GM12878 (cell line): ENCODE measurements at places on chromosomes 3 and 15. TPM values are rescaled to one million over a fixed set of nuclear protein-coding genes. Genes with fewer than 3 reads are reported as not detected.

DNA sequence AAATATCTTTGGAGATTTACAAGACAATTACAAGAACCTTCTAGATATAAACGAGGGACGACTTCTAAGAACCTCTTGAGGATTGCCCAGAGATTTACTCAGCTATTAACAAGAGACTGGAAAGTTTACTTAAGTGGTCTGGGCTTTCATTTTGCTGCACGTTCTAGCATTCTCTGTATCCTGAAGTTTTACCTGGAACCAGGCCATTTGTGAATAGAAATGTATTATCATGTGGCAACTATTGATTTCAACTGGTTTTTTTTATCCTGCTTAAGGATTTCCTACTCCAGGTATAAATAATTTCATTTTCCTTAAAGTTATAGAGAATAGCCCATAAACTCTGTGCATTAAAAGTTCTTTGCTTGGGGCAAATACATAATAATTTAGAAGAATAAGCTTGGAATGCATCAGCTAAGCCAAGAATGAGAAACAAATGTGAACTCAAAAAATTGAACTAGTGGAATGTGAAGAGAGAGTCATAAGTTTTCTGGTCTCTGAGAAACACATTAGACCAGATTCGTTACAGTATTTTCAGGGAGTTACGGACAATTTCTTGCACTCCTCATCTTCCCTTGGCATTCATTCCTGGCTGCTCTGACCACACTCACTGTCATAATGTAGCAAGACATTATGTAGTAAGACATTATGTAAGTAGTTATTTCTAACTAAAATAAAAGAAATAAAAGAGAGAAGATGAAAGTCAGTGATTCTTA is 1.3 kb downstream of the AQP9 start:
- H3K27ac ChIP-seq = no peak overlapping the region
- no peaks in the 10 kb centered on the region for H3K36me3 ChIP-seq
- H3K4me1 ChIP-seq = no peaks in the 10 kb centered on the region

GRCh38 chr3:23932571-23932970 is 12.5 kb upstream of the NR1D2 start:
- H3K27me3 ChIP-seq = no peaks in the 10 kb centered on the region
- no peaks in the 10 kb centered on the region for H3K36me3 ChIP-seq
- no peak for DNase-seq
- no peaks in the 10 kb centered on the region for H3K4me1 ChIP-seq
- no peak overlapping the region for H3K27ac ChIP-seq
- H3K4me3 ChIP-seq = no peak overlapping the region

- H3K4me3 ChIP-seq = no peak overlapping the region
- H3K4me1 ChIP-seq = no peaks in the 10 kb centered on the region; the same call in 1 of the 2 replicates
- no peaks in the 10 kb centered on the region for H3K36me3 ChIP-seq
- no peaks in the 10 kb centered on the region for H3K27me3 ChIP-seq
- no peak overlapping the region for H3K27ac ChIP-seq
These were observed 18.3 kb downstream of the LMCD1 start for GRCh38 chr3:8519774-8520448.

DNA sequence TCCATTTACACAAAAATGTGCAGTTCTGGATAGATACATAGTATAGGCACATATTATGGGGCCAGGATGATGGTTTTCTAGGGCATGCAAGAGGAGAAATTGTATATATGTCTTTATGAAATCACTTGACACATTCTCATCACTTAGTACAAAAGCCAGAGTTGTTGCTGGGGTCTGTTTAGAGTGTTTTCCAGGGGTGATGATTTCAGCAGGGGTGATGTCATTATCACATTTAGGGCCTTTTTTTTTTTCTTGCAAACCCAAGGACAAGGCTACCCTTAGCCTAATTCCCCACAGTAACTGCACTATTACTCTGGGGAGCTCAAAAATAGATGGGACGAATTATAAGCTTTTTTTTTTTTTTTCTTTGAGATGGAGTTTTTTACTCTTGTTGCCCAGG is 3.6 kb downstream of the ZNF589 start:
- H3K4me1 ChIP-seq = peaks cover 7% of the 10 kb centered on the region; the same call in 1 of the 2 replicates
- DNase-seq = no peak
- H3K27me3 ChIP-seq = no peaks in the 10 kb centered on the region
- H3K4me3 ChIP-seq = no peak overlapping the region

GRCh38 chr15:60797444-60798040 is 318.6 kb upstream of the ICE2 start:
- DNase-seq = no peak
- no peaks in the 10 kb centered on the region for H3K36me3 ChIP-seq
- H3K4me1 ChIP-seq = peaks cover 19% of the 10 kb centered on the region
- no peaks in the 10 kb centered on the region for H3K27me3 ChIP-seq
- no peak overlapping the region for H3K27ac ChIP-seq

- H3K27me3 ChIP-seq = no peaks in the 10 kb centered on the region
- DNase-seq = no peak
- H3K4me3 ChIP-seq = no peak overlapping the region
- no peaks in the 10 kb centered on the region for H3K36me3 ChIP-seq
These were observed 937.2 kb downstream of the FHIT start for GRCh38 chr3:60313951-60314461.

DNA sequence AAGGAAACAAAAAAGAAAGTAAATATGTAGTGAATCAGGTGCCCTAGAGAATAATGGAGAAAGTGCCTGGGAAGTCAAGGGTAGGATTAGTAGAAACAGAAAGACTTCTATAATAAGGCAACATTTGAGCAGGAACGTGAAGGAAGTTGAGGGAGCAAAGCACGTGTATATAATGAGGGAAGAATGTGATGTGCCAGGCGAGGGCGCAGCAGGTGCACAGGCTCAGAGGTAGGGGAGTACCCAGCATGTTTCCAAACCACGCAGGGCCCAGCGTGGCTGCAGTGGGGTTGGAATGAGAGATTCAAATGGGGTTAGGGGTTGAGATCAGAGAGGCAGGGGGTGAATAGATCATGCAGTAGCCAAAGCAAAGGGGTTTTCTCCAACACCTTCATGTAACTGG is 91.9 kb upstream of the VGLL4 start:
- H3K4me1 ChIP-seq = no peaks in the 10 kb centered on the region
- no peak for DNase-seq
- no peaks in the 10 kb centered on the region; the same call in 1 of the 2 replicates for H3K27me3 ChIP-seq
- H3K36me3 ChIP-seq = no peaks in the 10 kb centered on the region
- no peak overlapping the region for H3K4me3 ChIP-seq
- H3K27ac ChIP-seq = no peak overlapping the region

DNA sequence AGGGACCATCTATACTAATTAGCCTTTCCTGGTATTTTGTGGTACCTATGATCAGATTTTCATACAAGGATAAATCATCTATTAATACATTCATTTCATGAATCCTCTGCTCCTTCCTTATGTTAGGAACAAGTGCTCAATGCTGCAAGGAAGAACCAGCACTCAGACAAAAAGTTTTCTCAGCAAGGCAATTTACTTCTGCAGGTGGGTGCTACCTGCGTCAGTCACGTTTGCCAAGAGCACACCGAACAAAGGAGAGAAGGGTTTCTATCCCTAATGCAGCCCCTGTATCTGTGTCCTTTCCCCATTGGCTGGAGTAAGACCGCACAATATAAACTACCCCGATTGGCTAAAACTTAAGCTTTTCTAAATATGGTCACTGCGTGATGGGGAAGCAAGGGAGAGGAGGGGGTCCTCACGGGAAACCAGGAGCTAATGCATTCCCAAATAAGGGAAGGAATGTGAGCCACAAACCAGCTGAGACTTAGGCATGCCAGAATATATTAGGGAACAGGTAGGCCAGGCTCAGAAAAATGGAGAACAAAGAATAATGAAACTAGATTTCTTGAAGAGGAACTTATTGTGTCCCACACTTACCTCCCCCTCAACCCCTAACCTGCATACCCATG is 76.5 kb downstream of the AQR start:
- no peak for DNase-seq
- peaks cover 21% of the 10 kb centered on the region for H3K36me3 ChIP-seq
- H3K4me3 ChIP-seq = no peak overlapping the region
- H3K27ac ChIP-seq = no peak overlapping the region

- H3K4me1 ChIP-seq = peaks cover 42% of the 10 kb centered on the region
- no peak for DNase-seq
- no peaks in the 10 kb centered on the region for H3K27me3 ChIP-seq
- H3K4me3 ChIP-seq = no peak overlapping the region
- H3K36me3 ChIP-seq = no peaks in the 10 kb centered on the region
These were observed 4.7 kb upstream of the NRROS start for GRCh38 chr3:196634829-196635228.

- no peaks in the 10 kb centered on the region for H3K27me3 ChIP-seq
- H3K4me1 ChIP-seq = peaks cover 40% of the 10 kb centered on the region
- H3K36me3 ChIP-seq = no peaks in the 10 kb centered on the region
- DNase-seq = no peak
- no peak overlapping the region for H3K27ac ChIP-seq
These were observed 41.3 kb upstream of the UBE2E1 start for GRCh38 chr3:23764407-23764806.

DNA sequence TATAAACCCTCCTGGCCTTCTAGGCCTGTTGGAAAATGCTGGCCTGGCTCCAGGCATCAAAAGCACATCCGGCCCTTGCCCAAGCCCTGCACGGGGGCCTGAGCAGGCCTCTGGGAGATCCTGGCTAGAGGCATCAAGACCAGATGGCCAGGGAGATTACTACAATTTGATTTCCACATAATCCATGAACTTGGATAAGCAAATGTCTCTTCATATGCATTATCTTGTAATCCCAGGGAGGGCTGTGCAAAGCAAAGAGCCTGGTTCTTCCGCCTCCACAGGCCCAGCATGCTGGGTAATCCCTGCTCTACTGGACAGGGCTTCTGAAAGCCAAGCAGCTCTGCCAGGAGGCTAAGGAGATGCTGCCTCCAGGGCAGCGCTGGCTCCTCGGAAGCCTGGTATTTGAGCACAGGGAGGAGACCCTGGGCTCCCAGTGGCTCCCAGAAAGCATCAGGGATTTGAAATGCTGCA is 18.2 kb downstream of the MRPL46 start:
- H3K4me1 ChIP-seq = no peaks in the 10 kb centered on the region
- H3K27ac ChIP-seq = no peak overlapping the region
- no peaks in the 10 kb centered on the region for H3K27me3 ChIP-seq
- H3K4me3 ChIP-seq = no peak overlapping the region

- H3K27me3 ChIP-seq = no peaks in the 10 kb centered on the region
- H3K4me3 ChIP-seq = no peak overlapping the region
- H3K36me3 ChIP-seq = no peaks in the 10 kb centered on the region
- H3K4me1 ChIP-seq = no peaks in the 10 kb centered on the region
- no peak overlapping the region for H3K27ac ChIP-seq
These were observed 336.1 kb downstream of the GBE1 start for GRCh38 chr3:81425198-81425868.

GRCh38 chr3:168275662-168276061 is 179.9 kb upstream of the GOLIM4 start:
- H3K4me1 ChIP-seq = no peaks in the 10 kb centered on the region; the same call in 1 of the 2 replicates
- no peaks in the 10 kb centered on the region for H3K36me3 ChIP-seq
- H3K27me3 ChIP-seq = no peaks in the 10 kb centered on the region
- no peak overlapping the region for H3K4me3 ChIP-seq
- no peak for DNase-seq
- H3K27ac ChIP-seq = no peak overlapping the region

- H3K4me1 ChIP-seq = no peaks in the 10 kb centered on the region
- no peak overlapping the region for H3K4me3 ChIP-seq
- no peak overlapping the region for H3K27ac ChIP-seq
- no peak for DNase-seq
- 0 out of 2 replicates have a peak, but pooled peaks cover 2% of the 10 kb centered on the region for H3K27me3 ChIP-seq
- H3K36me3 ChIP-seq = no peaks in the 10 kb centered on the region
These were observed 24.8 kb downstream of the CLDN11 start for GRCh38 chr3:170443457-170443856.

GRCh38 chr3:67289626-67290025 is 291.5 kb downstream of the KBTBD8 start:
- no peaks in the 10 kb centered on the region for H3K27me3 ChIP-seq
- no peak overlapping the region for H3K27ac ChIP-seq

GRCh38 chr15:53230473-53230872 is 440.3 kb upstream of the ONECUT1 start:
- H3K27ac ChIP-seq = no peak overlapping the region
- no peak overlapping the region for H3K4me3 ChIP-seq
- DNase-seq = no peak
- H3K27me3 ChIP-seq = no peaks in the 10 kb centered on the region
- no peaks in the 10 kb centered on the region for H3K36me3 ChIP-seq
- H3K4me1 ChIP-seq = no peaks in the 10 kb centered on the region

GRCh38 chr3:77933926-77934325 is 894.0 kb downstream of the ROBO2 start:
- no peak for DNase-seq
- H3K27ac ChIP-seq = no peak overlapping the region
- no peaks in the 10 kb centered on the region for H3K4me1 ChIP-seq
- no peaks in the 10 kb centered on the region for H3K36me3 ChIP-seq
- no peak overlapping the region for H3K4me3 ChIP-seq

GRCh38 chr3:193559100-193559499 is 4.4 kb upstream of the ATP13A4 start:
- no peak overlapping the region for H3K4me3 ChIP-seq
- H3K27ac ChIP-seq = no peak overlapping the region
- no peaks in the 10 kb centered on the region for H3K36me3 ChIP-seq
- DNase-seq = no peak
- H3K27me3 ChIP-seq = no peaks in the 10 kb centered on the region

- no peaks in the 10 kb centered on the region for H3K27me3 ChIP-seq
- no peaks in the 10 kb centered on the region for H3K4me1 ChIP-seq
- H3K4me3 ChIP-seq = no peak overlapping the region
- no peaks in the 10 kb centered on the region for H3K36me3 ChIP-seq
These were observed 416.4 kb upstream of the THRB start for GRCh38 chr3:24911076-24911475.

DNA sequence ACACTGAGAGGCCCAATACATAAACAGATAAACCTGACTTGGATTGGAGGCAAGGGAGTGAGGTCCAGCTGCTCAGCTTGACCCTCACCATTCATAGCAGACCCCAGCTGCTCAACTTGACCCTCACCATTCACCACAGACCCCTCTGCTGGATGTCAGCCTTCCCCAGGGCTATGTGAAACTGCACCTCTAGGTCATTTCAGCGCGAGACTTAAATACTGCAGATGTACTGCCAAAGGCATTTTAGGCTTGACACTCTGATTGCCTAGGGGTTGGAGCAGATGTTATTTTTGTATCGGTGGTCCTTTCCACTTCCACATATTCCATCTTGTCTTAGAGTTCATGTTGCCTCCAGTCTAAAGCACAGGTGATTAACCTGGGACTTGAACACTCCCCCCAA is 41.5 kb upstream of the FAM98B start:
- no peaks in the 10 kb centered on the region for H3K27me3 ChIP-seq
- no peak overlapping the region for H3K27ac ChIP-seq
- H3K36me3 ChIP-seq = no peaks in the 10 kb centered on the region
- H3K4me1 ChIP-seq = no peaks in the 10 kb centered on the region

- H3K27ac ChIP-seq = no peak within 1 kb of the TSS
- H3K27me3 ChIP-seq = peaks cover 8% of the 10 kb centered on the region
- H3K4me3 ChIP-seq = no peak within 1 kb of the TSS
- no peak for DNase-seq
- H3K36me3 ChIP-seq = no peaks in the 10 kb centered on the region
These were observed at the start of gene DCLK3 for GRCh38 chr3:36763850-36764703. Gene DCLK3 (minus strand): TSS chr3:36764553. CDS start chr3:36764263, 290 bp downstream.

The GALK2 gene
- 11.9 and 15.1 TPM in 2 replicates for total RNA-seq

The ARGFX gene
- not detected in 2 replicates for total RNA-seq

The TM4SF18 gene
- not detected in 2 replicates for total RNA-seq

The CNTN3 gene
- total RNA-seq = not detected in 2 replicates

The NPAP1 gene
- total RNA-seq = not detected in 2 replicates

The VIPR1 gene
- 0.18 and 0.29 TPM in 2 replicates for total RNA-seq

The COL6A6 gene
- total RNA-seq = not detected in 2 replicates

The SLITRK3 gene
- not detected in 2 replicates for total RNA-seq

The EEFSEC gene
- 21.9 and 22.5 TPM in 2 replicates for total RNA-seq

The CAMK2N2 gene
- total RNA-seq = 1.4 and 1.9 TPM in 2 replicates

The MRPL3 gene
- 127 and 129 TPM in 2 replicates for total RNA-seq

The RPL32 gene
- 2,298 and 2,376 TPM in 2 replicates for total RNA-seq

The CHRNA3 gene
- not detected in 2 replicates for total RNA-seq
